ENCODE measurements at places on chromosomes 3 and 15. TPM values are rescaled to one million over a fixed set of nuclear protein-coding genes. Genes with fewer than 3 reads are reported as not detected.

DNA sequence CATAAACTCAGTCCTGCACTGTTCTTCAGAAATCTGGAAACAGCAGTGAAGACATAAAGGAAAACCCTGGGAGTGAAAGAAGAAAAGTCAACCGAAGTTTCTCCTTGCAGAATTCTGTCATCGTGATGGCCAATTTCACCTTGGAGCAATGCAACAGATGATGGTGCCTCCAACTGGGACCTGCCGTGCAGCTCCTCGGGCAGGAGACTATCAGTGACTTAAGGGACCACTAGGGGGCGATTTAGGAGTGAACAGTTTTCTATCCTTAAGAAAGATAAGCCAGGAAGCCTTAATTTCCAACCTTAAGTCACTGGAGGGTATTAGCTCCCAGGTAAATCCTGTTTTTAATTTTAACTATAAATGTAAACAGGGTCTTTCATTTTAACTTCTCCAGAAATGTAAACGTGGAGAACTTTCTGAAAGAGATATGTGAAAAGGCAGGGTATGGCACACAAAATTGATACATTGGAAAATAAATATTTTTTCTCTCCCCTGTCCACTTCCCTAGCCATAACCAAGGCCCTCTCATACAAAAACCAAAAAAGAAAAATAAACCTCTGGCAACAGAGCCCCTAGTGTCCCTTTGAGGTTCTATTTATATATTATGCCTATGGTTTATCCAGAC lies 116.3 kb downstream of the PDZRN3 start:
- no peaks in the 10 kb centered on the region for H3K27me3 ChIP-seq
- H3K27ac ChIP-seq: no peak overlapping the region
- DNase-seq: no peak
- H3K4me3 ChIP-seq: no peak overlapping the region
- peaks cover 4% of the 10 kb centered on the region for H3K4me1 ChIP-seq

DNA sequence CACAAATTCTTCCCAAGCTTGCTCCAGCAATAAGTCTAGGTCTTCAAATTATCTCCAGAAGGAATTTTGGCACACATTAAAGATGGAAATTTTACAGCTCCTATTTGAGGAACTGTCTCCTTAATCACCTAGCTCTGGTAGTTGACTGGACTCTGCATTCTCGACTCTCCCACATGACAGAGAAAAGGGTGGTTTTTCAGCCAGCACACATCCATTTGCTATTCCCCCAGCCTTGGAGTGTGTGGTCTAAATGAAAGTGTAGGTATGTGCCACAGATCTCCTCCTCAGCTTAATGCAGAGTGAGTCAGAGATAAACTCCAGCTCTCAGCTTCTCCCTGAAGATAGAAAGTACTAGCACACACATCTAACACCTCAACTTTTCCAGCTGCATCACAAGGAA lies 62.2 kb upstream of the ALCAM start:
- no peak overlapping the region for H3K27ac ChIP-seq
- DNase-seq: no peak
- H3K4me1 ChIP-seq: no peaks in the 10 kb centered on the region
- no peaks in the 10 kb centered on the region for H3K27me3 ChIP-seq
- H3K4me3 ChIP-seq: no peak overlapping the region
- no peaks in the 10 kb centered on the region for H3K36me3 ChIP-seq

DNA sequence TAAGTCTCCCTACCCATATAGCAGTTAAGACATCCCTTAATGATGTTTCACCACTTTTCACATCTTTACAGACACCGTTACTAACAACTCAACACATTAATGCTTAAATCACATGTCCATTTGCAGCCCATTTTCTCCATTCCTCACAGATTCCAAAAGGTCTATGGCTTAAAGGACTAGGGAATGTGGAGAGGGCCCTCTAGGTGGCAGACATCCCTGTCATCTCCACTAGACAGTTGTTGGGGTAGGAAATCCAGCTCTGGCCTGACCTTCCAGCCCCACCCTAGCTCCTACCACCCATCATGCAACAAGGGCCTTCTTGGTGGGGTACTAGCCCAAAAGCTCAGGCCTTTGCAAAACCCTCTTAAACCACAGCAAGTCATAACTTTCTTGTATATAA lies 25.2 kb downstream of the CPEB1 start:
- no peaks in the 10 kb centered on the region for H3K36me3 ChIP-seq
- no peak for DNase-seq
- no peaks in the 10 kb centered on the region for H3K4me1 ChIP-seq
- no peaks in the 10 kb centered on the region for H3K27me3 ChIP-seq

MRAS gene
- total RNA-seq: 1.2 TPM

- no peak overlapping the region for H3K27ac ChIP-seq
- no peaks in the 10 kb centered on the region for H3K27me3 ChIP-seq
- no peaks in the 10 kb centered on the region for H3K36me3 ChIP-seq
- peaks cover 87% of the 10 kb centered on the region for H3K4me1 ChIP-seq
Observed at GRCh38 chr15:85028416-85028815, 46.8 kb downstream of the PDE8A start.

CACNA1D gene
- total RNA-seq: 101 TPM

GRCh38 chr3:100532411-100532810 lies 40.0 kb downstream of the TMEM45A start:
- DNase-seq: no peak
- H3K4me3 ChIP-seq: no peak overlapping the region
- no peaks in the 10 kb centered on the region for H3K4me1 ChIP-seq
- no peak overlapping the region for H3K27ac ChIP-seq
- no peaks in the 10 kb centered on the region for H3K27me3 ChIP-seq

DNA sequence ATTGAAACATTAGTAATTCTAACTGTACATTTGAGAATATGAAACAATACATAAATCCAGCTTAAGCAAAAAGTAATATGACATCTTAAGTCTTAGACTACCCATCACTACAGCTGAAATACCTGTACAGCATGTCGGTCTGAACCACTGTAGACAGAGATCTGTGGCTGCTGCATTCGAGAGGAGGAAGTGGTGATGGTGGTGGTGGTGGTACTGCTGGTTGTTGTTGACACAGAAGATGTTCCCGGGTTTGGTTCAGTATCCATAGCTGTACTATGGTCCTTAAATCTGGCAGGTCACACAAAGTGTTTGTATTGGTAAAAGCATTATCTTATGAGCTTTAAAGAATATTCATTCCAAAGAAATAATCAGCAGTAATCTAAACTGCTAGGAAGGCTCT lies 2.9 kb downstream of the PHC3 start:
- no peaks in the 10 kb centered on the region for H3K27me3 ChIP-seq
- no peaks in the 10 kb centered on the region for H3K4me1 ChIP-seq
- no peak overlapping the region for H3K4me3 ChIP-seq
- H3K27ac ChIP-seq: no peak overlapping the region
- no peaks in the 10 kb centered on the region for H3K36me3 ChIP-seq
- DNase-seq: peak; percentile 71

RTP4 gene
- 6.3 TPM for total RNA-seq

DNA sequence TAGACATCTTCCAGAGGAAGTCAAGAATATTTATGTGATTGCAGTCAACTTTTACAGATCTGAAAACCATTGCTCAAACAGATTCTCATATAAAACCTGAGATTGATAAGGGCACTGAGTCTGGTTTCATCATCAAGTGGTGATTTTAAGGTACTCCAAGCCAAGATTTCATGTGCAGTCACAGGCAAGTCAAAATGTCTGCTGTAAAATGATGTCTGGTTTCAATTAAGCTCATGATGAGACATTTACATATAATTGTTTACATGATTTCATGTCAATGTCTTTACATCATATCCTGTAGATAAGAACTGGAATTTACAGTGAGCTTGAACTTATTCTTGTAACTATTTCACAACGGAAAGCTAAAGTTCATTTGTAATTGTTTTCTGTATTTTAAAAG lies 1215.5 kb downstream of the ROBO2 start:
- H3K36me3 ChIP-seq: no peaks in the 10 kb centered on the region
- no peak overlapping the region for H3K27ac ChIP-seq
- DNase-seq: no peak
- H3K4me1 ChIP-seq: no peaks in the 10 kb centered on the region
- no peaks in the 10 kb centered on the region for H3K27me3 ChIP-seq
- no peak overlapping the region for H3K4me3 ChIP-seq

DLEC1 gene
- total RNA-seq: 0.67 TPM

GRCh38 chr3:46447228-46447985 lies 17.3 kb downstream of the LTF start:
- H3K4me1 ChIP-seq: no peaks in the 10 kb centered on the region
- no peak overlapping the region for H3K27ac ChIP-seq
- H3K36me3 ChIP-seq: no peaks in the 10 kb centered on the region
- no peak for DNase-seq

GRCh38 chr3:46733026-46733800 lies 15.5 kb upstream of the PRSS50 start:
- peak; percentile 15 for DNase-seq
- H3K36me3 ChIP-seq: no peaks in the 10 kb centered on the region
- no peak overlapping the region for H3K4me3 ChIP-seq
- H3K4me1 ChIP-seq: no peaks in the 10 kb centered on the region
- no peak overlapping the region for H3K27ac ChIP-seq

DNA sequence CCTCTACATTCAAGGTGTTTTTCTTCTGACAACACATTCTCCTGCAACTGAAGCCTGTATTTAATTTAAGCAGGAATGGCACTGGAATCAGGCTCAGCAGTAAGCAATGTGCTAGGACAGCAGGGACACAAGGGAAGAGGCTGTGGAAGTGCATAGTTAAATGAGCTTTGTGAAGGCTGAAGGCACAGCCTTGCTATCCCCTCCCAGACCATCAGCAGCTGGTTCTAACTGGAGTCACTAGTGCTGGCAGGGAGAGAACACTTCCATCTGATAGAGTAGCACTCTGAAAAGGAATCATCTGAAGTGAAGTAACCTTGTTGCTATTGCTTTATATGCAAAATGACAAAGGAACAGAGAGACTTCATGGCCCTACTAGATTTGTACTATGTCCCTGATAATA lies 14.7 kb downstream of the UQCC5 start:
- H3K27me3 ChIP-seq: no peaks in the 10 kb centered on the region
- no peak for DNase-seq
- no peak overlapping the region for H3K27ac ChIP-seq
- H3K4me3 ChIP-seq: no peak overlapping the region
- no peaks in the 10 kb centered on the region for H3K4me1 ChIP-seq

LMAN1L gene
- total RNA-seq: not detected

All from Peyer's patch (tissue), 4 donors.